ENCODE measurements at places on chromosomes 2 and 18.
A peak's percentile ranks its signal among the peaks of the same experiment; 100 is the strongest.

DNA sequence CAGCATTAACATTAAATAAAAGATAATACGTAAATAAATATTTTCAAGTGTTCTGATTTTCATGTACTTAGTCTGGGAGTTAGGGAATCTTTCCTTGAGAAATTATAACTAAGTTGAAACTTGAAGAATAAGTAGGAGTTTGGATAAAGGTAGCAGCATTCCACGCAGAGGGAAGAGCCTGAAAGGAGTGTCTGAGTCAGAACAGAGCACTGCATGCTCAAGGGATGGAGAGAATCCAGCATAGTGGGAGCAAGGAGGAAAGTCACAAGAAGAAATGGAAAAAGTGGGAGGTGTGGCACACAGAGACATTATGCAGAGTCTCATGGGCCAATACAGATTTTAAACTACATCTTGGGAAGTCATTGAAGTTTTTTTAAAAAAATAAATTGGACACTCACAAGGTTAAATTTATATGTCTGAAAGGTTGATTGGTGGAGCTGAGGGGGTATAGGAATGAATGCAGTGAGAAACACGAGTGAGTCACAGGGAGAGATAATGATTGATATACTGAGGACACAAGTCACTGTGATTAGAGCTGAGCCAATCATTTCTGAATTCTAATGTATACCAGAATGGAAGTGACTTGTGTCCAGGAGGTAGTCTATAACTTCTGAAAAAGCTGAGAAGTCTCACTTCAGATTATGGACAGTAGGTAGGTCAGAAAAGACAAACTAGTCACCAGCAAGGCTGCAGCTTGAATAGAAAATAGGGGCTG is 66.9 kb downstream of the ICOS start:
- no peak for DNase-seq

GRCh38 chr2:181904022-181904632 is 12.6 kb downstream of the ITPRID2 start:
- DNase-seq = peak; percentile 20

GRCh38 chr2:121309801-121310200 is 24.8 kb upstream of the TFCP2L1 start:
- no peak for DNase-seq

- DNase-seq = no peak
Observed at GRCh38 chr2:64258566-64258965, 114.3 kb upstream of the PELI1 start.

GRCh38 chr2:158904627-158905177 is 63.7 kb upstream of the TANC1 start:
- DNase-seq = no peak

DNA sequence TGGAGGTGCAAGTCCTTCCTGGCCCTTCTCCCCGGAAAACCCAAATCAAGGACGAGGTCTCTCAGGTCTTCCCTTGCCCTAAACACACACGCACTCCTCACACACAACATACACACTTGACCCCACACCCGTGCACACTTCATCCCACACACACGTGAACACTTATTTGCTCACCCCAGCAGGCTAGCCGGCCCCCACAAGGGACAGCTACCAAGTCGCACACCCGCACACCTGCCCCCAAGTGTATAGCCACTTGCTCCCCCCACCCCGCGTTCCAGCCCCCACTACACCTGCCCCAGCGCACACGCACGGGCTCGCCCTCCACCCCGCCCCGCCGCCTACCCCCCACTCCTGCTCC is 359 bp downstream of the TGFBRAP1 start:
- no peak for DNase-seq

DNA sequence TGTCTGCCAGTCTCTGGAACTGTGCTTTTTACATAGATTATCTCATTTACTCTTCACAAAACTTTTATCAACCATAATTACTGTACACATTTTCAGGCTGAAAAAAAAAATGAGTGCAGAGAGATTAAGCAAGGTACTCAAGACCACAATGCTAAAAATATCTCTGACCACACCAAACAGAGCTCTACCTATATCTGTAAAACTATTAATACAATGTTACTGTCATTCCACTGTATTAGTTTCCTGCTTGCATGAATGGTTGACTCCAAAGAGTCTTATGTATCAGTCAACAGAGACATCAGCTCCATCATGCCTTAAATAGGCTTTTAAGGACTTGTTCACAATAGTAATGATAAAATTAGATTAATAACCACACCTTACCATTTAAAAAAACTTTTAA is 134.7 kb upstream of the CCDC150 start:
- DNase-seq = no peak

- no peak for DNase-seq
Observed at GRCh38 chr2:20400787-20401488, 45.9 kb upstream of the RHOB start.

- DNase-seq = no peak
Observed at GRCh38 chr2:240356700-240357640, 78.5 kb upstream of the GPC1 start.

- DNase-seq = no peak
Observed at GRCh38 chr2:46434851-46435273, 44.5 kb upstream of the TMEM247 start.

GRCh38 chr2:108412995-108413710 is 35.4 kb downstream of the SULT1C4 start:
- no peak for DNase-seq

GRCh38 chr2:229731916-229732315 is 17.6 kb upstream of the DNER start:
- DNase-seq = no peak

DNA sequence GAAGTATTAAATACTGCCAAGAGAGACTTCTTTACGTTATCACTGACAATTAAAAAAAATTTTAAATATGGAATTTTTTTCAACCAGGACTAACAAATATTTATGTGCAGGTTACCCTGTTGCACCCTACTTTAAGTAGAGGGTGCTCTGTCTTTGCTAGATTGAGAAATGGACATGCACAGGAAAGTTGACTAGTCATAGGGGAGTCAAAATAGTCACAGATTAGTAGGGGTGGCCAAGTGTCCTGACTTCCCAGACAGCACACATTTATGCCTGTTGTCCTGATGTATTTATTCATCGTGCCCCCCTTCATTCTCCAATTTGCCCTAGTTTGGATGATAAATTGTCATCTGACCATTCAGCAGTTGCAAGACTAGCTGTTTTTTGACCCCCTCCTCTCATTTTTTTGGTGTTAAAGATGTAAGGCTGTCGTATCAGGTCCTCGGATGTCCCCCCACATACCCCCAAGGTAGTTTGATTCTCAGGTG is 20.3 kb downstream of the CAB39 start:
- DNase-seq = no peak

DNA sequence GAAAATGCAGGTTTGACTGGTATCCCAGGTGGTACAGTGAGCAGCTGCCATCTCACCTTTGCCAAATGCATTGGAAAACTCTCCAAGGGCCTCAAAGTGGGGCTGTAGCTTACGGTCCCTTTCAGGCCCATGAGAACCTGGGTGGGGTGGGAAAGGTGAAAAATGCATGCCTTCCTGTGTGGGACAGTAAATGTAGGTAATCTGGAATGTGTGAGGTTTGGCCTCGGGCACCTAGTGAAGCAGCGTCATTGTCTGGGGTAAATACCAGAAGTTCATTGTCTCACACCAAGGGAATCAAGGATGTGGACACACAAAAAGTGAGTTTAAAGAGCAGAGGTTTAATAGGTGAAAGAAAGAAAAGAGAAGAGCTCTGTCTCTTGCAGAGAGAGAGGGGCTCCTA is 36.6 kb downstream of the TIMM21 start:
- no peak for DNase-seq

DNA sequence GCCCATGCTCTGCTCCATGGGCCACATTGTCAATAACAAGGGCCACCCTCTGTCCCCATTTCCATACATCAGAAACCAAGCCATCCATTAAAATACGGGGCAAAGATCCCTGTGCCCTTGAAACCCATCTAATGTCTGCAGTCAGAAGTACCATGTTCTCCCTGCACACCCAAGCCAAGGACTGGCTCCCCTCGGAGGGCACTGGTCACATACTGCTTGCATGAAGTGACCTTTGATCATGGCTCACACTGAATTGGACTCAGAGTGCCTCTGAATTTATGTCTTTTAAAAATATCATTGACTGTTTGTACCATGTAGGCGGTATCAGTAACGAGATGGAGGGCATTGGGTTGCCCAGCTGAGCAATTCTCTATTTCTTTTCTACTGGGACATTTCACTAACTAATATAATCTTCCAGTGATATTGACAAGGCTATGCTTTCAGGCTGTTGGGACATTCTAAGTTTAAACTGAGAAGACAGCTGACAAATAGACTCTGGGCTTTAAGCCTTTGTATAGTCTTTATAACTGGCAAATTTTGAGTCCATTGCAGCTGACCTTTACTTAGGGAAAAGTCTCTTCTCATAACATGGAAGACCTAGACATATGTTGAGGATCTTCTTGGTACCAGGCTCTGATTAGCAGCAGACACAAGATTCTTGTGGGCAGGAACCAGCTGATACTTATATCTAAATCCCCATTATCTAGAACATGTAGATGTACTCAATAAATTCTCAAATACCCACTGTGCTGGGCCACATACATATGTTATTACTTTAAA is 214.3 kb downstream of the MYCN start:
- DNase-seq = no peak

GRCh38 chr2:47636176-47636575 is 146.8 kb upstream of the MSH6 start:
- DNase-seq = no peak

DNA sequence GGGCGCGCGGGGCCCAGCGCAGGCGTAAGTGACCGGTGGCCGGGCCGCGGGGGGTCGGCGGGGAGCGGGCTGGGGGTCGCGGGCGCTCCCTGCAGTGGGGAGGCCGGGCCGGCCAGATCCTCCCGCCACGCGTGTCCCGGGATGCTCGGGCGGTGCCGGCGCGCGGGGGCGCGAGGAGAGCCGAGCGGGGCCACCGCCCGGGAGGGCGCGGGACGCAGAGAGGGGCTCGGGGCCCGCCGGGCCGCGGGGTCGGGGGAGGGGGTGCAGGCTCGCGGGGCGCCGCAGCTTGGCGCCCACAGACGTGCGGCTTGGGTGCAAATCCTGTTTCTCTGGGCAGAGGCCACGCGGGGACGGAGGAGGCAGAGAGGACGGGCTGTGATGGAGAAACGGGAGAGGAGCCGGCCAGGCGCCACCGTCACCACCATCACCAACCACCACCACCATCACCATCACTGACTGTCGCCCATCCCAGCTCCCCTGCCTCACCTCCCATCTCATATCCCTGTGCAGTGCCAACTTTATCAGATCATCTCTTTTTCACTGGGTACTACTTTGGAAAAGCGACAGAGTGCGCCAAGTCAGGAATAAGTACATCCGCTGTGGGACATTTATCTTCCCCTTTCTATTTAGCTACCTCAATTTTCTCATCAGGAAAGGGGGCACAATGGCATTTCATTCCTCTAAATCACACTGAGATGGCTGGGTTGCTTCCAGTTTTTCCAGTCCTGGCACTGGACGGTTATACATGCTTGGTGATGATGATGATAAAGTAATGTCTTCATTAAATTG is 97.2 kb upstream of the GPR45 start:
- DNase-seq = no peak

DNA sequence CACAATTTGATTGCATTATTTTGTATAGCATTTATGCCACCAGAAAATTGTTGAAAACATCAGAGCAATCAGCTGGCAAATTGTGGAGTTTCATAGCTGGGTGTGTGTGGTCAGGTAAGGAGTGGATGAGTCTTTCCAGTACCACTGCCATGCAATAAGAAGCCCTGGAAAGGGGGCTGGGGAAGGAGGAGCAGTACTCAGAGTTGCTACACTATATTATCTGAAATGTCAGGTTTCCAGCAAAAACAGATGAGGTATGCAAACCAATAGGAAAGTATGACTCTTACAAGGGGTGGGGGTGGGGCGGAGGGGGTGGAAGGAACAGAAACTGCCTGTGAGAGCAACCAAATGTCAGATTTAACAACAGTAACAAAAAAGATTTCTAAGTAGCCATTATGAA is 112.2 kb downstream of the SOS1 start:
- DNase-seq = no peak

- DNase-seq = no peak
Observed at GRCh38 chr2:98819231-98819766, 88.4 kb upstream of the MGAT4A start.

- DNase-seq = no peak
Observed at GRCh38 chr2:230627806-230628724, 84.6 kb upstream of the CAB39 start.

GRCh38 chr2:163647300-163647699 is 88.5 kb downstream of the FIGN start:
- no peak for DNase-seq

GRCh38 chr2:241105641-241106040 is 3.6 kb upstream of the MTERF4 start:
- no peak for DNase-seq

DNA sequence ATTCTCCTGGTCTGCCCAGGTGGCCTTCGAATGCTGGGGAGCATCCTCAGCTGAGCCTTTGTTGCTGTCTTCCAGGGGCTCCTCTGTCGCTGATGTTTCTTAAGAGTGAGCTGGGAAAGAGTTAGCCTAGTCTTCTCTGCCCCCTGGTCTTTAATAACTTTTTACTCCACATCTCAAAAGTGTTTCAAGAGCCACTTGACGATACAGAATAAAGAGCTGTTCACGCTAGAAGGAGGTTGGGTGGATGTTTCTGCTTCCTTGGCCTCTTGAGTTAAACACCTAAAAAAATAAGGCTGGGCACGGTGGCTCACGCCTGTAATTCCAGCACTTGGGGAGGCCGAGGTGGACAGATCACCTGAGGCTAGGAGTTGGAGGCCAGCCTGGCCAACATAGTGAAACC is 2.8 kb upstream of the BUB1 start:
- no peak for DNase-seq

GRCh38 chr18:76234676-76235060 is 260.4 kb downstream of the ZNF516 start:
- DNase-seq = no peak

- DNase-seq = no peak
Observed at GRCh38 chr2:129905664-129906081, 73.8 kb upstream of the RAB6C start.

- no peak for DNase-seq
Observed at GRCh38 chr2:24981411-24982136, 9.8 kb upstream of the DNAJC27 start.

DNA sequence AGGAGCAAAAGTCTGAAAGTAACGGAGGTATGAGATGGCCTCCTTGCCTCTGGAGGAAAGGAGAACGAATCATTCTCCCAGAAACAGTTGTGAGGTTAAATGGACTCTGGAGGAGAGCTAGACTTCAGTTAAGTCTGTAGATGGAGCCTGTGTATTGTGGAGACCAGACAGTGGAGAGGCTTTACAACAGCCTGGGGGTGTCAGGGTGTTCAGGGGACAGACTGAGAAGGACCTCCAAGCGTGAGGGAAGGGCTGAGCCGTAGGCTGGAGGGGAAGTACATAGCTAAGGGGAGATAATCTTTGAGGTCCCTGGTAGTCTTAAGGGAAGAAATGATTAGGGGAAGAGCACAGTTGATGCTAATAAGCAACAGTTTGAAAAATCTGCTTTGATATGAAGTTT is 76.6 kb downstream of the GALNT1 start:
- DNase-seq = no peak

DNA sequence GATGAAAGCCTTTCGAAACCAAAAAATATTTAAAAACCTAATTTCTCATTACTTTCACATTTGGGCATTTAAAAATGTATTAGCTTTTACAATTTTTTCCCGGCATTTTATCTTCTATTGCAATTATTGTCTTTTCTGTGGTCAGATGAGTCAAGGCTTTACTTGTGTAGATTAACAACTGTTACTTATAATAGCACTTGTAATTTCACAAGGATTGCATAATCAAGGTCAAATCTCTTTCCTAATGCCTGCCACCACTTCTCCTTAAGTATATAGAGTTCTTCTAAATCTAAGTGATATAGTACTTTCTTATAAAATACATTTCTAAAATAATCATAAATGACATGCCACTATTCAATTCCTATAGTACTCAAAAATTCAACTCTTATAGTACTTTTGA is 67.2 kb downstream of the SLC8A1 start:
- no peak for DNase-seq

GRCh38 chr2:200350850-200351285 is 44.4 kb downstream of the SPATS2L start:
- DNase-seq = no peak
